ENCODE measurements at places on chromosomes 2 and 18.

DNA sequence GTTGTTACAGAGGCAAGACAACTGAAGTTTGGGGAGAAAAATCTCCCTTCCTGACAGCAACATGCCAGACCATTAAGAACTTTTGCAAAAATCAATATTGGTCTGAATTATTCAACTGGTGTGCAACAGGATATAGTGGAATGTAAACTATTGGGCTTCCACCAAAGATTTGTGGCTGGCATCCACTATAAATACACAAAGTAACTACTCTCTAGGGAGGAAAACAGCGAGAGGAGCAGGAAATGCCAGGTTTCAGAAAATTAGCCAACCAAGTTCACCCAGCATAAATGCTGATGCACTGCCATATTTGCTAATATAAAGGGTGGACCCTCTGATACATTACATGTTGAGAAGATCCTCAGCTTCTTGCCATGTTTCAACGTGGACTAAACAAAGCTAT is 267.6 kb upstream of the LYPD1 start:
- no peak for DNase-seq

- DNase-seq: no peak
These were observed 53.4 kb downstream of the SLC40A1 start for GRCh38 chr2:189527041-189527750.

DNA sequence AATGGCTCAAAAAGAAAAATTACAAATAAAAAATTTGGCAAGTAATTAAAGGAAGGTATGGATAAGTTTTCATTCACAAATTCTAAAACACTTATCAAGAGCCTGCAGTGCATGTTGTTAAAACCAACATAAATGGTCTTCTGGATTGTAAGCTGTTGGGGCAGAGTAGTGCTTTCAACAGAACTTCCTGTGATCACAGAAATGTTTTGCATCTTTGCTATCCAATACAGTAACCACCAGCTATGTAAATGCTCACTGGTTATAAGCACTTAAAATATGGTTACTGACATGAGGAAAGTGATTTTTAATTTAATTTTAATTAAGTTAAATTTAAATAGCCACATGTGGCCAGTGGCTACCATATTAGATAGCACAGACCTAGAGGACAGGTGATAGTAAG is 133.1 kb downstream of the NBAS start:
- DNase-seq: no peak

DNA sequence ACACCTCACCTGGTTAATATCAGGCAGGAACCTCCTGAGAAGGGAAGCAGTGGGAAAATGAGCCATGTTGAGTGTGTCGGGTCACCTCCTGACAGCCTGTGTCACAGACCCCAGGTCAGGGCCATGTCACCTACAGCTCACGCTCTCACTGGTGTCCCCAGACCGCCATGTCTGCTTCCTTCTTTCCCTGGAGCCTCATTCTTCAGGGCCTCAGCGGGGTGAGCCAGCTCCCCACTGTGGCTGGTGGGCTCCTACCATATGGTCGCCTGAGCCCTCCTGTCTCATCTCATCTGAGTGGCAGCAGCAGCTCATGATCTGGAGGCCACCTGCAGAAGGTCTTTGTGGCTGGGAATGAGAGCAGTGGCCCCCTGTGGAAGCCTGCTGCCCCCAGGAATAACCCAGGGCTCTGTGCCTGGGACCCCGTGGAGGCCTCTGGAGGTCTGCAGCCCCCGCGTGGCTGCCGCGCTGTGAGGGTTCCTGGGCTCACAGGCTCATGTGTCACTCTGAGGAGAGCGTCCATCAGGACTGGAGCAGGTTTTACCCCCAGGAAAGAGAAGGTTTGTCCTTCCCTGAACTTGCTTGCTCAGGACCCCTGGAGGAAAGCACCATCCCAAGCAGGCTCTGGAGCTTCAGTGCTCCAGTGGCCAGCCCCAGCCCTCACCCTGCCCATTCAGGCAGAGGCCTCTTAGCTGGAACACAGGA is 56.4 kb downstream of the FAM168B start:
- DNase-seq: no peak

DNA sequence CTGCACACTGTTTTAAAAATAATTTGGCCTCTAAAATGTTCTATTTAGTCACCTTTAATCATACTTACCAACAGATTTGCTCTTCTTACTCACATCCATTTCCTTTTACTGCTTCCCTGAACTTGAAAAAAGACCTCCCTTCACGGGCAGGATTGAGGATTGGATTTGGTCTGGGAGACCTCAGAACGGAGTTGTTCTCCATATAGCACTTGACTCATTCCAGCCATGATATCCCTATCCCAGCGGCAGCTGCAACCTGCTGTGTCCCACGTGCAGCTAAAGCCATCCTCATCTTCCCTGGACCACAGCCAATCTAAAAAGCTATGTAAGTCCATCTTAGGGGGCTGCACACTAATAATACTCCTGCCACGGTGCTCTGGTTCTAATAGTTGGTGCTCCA is 97.0 kb upstream of the PTPRM start:
- DNase-seq: no peak

DNA sequence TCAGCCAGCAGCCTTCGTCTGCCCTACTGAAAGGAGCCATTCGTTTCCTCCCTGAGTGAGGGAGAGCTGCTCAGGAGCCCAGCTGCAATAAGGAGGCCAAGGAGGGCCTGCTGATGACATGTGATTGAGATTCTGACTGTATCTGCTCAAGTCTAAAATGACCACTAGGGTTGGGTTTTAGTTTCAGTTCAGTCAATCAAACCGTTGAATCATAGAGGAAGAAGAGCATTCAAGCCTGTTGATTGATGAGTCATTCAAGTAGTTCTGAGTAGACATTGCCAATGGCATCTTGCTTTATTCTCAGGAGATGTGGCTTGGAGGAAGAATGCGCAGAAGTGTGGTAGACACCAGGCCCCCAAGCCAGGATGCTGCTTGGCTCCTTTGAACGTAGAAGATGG is 19.9 kb upstream of the BCL2L11 start:
- no peak for DNase-seq

- no peak for DNase-seq
These were observed 23.1 kb downstream of the DGUOK start for GRCh38 chr2:73949802-73950201.

DNA sequence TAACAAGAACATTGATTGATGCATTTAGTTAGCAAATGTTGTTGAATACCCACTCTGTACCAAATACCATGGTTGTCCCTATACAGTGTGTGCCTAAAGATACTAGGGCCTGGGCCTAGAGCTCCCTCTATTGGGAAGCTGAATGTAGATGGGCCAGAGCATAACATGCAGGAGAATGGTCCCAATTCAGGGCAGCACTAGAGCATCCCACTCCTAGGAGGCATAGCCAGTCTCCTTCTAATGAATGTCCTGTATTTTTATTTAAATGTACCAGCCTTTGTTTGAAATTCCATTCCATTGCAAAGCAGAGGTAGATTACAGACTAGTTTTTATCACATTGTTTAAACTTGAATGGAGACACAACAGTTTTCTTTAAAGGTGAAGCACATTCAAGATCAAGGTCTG is 90.6 kb downstream of the FEZ2 start:
- DNase-seq: no peak

- DNase-seq: no peak
These were observed 26.1 kb upstream of the SETBP1 start for GRCh38 chr18:44654573-44654972.

- no peak for DNase-seq
These were observed 33.2 kb upstream of the CWC22 start for GRCh38 chr2:180040146-180040925.

- no peak for DNase-seq
These were observed 153.3 kb upstream of the NDUFV2 start for GRCh38 chr18:8949206-8949605.

GRCh38 chr2:10042301-10043161 is 819 bp upstream of the KLF11 start:
- no peak for DNase-seq

- DNase-seq: no peak
These were observed 36.7 kb downstream of the SFXN5 start for GRCh38 chr2:73034661-73035375.

- peak; percentile 63 for DNase-seq
These were observed 324.5 kb upstream of the EPHA4 start for GRCh38 chr2:221896505-221897151.

- DNase-seq: no peak
These were observed 10.7 kb upstream of the TWSG1 start for GRCh38 chr18:9323750-9324445.

- DNase-seq: no peak
These were observed 14.5 kb upstream of the VWA3B start for GRCh38 chr2:98072442-98072841.

DNA sequence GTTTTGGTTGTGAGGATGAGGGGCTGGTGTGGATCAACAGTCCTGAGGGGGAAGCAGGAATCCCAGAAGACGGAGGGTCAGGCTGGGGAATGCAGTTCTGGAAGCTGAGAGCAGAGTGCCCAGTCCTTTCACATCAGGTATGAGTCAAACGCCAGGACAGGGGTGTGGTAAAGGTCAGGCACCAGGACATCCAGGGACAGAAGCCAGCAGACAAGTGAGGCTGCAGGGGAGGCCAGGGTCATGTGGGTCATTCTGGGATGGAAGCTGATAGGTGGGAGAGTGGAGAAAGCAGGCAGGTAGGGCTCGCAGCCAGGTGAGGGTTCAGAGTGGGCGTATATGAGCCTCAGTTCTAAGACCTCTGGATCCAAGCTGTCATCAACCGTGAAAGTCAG is 12.8 kb upstream of the GNLY start:
- DNase-seq: no peak

DNA sequence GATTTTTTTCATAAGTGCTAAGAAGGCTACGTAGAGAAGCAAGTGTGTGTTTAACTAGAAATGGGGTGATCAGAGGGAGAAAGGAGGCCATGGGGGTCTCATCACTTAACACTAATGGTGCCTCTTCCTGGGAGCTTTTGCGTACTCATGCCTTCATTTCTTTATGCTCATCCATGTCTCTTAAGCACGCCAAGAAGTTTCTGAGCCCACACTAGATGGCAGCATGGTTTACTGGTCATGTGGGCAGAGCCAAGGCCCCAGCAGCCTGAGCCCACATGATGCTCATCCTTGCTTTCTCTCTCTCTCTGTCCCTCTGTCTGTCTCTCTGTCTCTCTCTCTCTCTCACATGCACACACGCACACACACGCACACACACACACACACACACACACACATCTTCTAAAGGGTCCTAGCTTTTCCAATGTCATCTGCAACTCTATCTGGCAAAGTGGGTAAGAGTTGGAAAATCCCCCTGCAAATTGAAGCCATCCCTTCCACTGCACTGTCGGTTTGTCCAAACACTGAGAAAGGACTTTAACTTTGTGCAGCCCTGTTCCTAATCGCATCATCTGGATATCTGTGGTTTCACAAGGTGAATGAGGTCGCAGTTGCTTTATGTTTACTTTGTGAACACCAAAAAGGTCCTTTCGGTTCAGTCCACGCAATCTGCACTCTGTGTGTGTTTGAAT is 137.1 kb upstream of the CCDC68 start:
- peak; percentile 23 for DNase-seq

DNA sequence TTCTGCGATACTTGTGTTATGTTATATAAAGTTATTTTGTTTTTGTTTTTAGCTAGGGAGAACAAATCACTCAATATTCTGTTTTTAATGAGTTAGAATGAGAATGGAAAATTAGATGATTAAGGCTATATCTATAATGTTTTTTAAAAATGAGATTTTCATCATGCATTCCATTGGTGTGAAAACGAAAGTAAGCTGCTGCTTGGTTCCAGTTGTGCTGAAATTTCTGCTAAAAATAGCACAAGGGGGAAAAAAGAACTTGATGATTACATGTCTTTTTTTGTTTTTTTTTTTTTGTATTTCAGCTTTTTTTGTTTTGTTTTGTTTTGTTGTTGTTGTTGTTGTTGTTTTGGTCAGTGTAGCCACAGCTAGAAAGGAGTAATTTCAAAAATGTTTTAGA is 242.6 kb upstream of the KCNJ3 start:
- no peak for DNase-seq

GRCh38 chr2:221758076-221758475 is 186.0 kb upstream of the EPHA4 start:
- no peak for DNase-seq

- DNase-seq: no peak
These were observed 130.6 kb downstream of the CLIP4 start for GRCh38 chr2:29245742-29246382.

DNA sequence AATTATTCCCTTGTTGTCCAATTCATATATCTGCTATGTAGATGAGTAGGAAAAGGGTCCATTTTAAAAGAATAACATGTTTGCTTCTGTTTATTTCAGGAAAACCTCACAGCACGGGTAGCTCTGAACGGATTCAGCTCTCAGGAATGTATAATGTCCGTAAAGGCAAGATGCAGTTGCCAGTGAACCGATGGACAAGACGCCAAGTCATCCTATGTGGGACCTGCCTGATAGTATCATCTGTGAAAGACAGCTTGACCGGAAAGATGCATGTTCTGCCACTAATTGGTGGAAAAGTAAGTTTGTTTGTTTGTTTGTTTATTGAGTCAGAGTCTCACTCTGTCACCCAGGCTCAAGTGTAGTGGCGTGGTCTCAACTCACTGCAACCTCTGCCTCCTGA is 114.6 kb downstream of the PHLPP1 start:
- no peak for DNase-seq

DNA sequence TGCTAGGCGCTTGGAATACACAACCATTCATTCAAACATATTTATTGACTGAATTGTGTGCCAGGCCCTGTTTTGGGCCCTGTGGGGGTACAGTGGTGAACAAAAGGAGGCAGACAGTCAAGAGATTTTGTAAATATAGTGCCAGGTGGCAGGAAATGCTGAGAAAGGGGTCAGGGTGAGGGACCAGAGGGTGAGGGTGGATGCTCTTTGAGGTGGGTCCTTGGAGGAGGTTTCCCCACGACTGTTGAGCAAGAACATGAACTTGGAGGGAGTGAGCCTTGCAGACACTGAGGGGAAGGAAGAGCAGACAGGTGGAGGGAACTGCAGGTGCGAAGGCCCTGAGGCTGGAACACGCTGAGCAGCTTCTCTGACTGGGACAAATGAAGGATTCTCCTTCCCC is 40.7 kb downstream of the ODC1 start:
- no peak for DNase-seq

DNA sequence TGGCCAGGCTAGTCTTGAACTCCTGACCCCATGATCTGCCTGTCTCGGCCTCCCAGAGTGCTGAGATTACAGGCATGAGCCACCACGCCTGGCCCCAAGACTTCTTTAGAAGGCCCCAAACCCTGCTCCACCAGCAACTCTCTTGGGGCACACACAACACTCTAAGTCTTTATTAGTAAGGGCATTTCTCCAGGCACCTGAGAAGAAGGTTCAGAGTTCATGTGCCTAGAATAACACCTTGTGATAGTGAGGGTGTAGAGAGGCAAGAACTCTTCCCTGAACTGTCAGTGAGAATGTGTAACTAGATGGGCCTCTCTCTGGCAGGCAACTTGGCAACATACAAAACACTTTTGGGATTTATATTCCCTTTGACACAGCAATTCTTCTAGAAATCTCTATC is 43.8 kb downstream of the SH2D6 start:
- DNase-seq: no peak

GRCh38 chr2:112709703-112710102 is 11.1 kb upstream of the NT5DC4 start:
- no peak for DNase-seq
